ENCODE measurements at places on chromosomes 2 and 18.

DNA sequence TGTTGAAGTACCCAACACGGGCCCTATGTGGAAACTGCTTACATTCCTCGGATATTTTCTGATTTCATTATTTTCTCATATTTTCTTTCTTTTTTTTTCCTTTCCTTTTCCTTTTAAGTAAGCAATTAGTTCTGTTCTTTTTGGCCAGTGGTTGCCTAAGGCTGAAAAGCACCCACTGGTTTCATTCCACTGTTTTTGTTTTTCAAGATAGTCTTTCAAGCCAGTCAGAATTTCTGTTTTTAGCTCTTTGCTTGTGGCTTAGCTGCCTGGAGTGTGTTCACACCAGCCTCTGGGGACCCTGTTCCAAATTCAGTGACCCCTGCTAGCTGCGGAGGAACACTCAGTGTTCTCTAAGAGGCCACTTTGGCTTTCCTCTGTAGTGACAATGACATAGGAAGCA lies 73.6 kb downstream of the NRP2 start:
- DNase-seq, result no peak

- no peak for DNase-seq
These were observed 2.8 kb upstream of the RAB31 start for GRCh38 chr18:9705183-9705829.

GRCh38 chr18:9852266-9853081 lies 33.3 kb upstream of the TXNDC2 start:
- DNase-seq, result no peak

DNA sequence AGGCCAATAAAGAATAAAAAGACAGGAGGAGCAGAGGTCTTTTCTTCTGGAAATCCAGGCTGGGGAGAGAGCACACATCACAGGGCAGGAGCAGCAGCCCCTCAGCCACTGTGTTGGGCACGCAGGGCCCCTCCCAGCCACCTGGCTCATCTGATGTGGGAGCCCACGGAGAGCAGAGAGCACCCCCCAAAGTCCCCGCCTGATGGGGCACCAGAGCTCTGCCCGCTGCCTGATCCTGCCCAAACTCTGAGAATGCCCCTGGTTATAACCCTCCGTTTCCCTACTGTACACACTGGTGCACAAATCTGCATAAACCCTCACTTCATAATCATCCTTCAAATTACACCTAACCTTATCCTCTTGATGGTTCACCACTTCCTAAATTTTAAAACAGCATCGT lies 111.3 kb downstream of the HDAC4 start:
- DNase-seq, result no peak

All from central memory CD8-positive, alpha-beta T cell (primary cell).